ENCODE measurements at places on chromosomes 16 and 17.

- no peak for DNase-seq
Observed at GRCh38 chr17:27207073-27207513, 86.8 kb upstream of the WSB1 start.

- no peak for DNase-seq
Observed at GRCh38 chr17:41540921-41541625, 13.0 kb upstream of the KRT19 start.

DNA sequence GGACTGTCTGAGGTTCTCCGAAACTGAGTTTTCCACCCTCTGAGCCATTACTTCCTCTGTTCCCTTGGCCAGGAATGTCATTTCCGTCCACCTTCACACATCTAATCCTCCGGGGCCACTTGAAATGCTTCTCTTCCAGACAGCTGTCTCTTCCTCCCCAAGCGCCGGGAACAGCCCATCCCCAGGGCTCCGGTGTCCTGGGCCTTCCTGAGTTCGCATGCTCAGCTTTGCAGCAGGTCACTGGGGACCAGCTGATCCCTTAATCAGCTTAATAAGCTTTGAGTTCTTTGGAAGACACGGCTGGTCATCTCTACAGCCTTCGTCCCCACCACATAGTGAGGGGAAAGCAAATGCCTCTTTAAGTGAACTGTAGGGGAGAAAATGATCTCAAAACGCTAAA, 123.4 kb downstream of the DYNLRB2 start:
- DNase-seq, result no peak

DNA sequence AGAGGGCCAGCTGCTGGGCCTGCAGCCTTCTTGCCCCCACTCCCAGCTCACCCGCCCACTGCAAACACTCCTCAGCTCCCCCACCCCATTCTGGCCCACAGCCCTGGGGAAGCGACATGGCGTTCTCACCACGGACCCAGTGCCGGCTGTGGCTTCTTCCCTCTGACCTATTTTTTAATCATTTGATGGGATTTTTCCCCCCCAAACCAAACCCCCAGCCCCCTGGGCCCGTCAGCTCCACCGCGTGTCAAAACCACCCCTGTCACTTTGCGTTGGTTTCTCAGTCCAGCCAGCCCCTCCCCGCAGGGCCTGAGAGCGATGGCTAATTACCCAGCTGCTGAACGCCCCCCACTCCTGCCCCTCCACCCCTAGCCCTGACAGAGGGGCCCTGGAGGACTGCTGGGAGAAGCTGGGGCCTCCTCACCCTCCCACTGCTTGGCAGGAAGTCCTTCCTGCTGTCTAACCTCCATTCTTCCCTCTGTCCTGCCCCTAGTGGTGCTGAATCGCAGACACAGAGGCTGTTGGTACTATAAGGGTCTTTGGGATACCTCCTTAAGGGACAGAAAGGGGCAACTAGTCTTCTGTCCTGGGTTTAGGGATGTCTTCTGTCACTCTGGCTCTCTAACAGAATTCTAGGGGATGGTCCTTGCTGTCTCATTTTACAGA, 7.5 kb upstream of the TBX21 start:
- no peak for DNase-seq
